ENCODE measurements at places on chromosomes 2 and 18.

- DNase-seq, result no peak
Measured at GRCh38 chr2:105301646-105302045, 27.9 kb downstream of the TGFBRAP1 start.

DNA sequence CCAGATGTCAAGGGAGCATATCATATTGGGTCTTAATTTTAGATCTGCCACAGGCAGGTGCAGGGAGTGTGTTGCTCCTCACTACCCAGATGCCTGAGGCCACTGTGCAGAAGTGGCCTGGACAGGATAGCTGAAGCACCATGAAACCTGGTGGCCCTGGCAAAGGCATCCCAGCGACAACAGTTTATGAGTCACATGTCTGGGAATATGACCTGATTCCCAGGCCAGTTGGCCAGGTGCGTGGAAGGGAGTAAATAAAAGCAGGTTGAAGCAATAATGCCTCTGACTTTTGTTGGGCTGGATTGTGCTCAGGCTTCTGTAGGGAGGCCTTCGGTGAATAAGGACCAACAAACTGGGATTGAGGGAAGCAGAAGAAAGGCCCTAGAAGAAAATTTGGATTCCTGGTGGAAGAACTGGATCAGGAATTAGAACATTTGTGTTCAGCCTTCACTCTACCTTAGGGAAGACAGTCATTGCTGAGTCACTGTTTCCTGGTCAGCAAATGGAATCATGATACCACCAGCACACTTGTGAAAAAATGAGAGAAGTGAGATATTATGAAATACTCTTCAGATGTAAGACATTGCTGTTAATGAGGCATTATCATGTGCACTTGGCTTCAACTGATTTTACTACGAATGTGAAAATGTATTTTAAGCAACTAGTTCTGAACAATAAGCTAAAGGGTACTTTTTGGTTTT is 78.4 kb upstream of the ZNF516 start:
- no peak for DNase-seq

DNA sequence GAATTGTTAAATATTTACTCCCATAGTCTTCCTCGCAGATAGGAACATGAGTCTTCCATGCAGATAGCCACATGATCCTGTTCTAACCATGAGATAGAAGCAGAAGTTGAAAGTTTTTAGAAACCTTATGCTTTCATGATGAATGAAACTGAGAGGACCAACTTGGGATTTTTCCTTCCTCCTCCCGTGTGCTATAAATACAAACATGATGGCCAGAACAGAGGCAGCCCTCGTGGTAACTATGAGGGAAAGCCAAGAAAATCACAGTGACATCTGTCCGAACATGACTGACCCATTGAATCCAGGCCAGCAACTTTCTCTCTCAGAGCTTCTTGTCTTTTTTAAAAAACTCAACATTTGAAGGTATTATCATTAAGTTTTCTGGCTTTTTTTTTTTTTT is 78.5 kb downstream of the ACAA2 start:
- DNase-seq, result no peak

GRCh38 chr18:23710946-23711345 is 21.7 kb downstream of the LAMA3 start:
- no peak for DNase-seq

DNA sequence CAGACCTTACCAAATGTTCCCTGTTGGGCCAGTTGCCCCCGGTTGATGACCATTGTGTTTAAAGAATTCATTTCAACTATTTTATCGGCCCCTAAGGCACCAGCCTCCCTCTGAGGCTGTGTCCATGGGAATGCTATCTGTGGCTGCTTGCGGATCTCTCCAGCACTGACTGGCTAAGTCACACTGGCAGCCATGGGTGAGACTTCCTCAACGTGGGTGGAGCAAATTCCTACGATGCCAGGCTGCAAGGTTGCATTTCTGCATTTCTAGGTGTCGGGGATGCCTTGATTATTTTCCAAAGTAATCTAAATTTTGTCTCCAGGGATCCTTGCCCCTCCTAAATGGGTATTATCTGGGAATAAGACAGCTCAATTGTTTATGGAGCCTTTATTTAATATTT is 6.2 kb downstream of the CXCR4 start:
- no peak for DNase-seq

GRCh38 chr2:289362-290089 is 1.6 kb upstream of the ALKAL2 start:
- no peak for DNase-seq

DNA sequence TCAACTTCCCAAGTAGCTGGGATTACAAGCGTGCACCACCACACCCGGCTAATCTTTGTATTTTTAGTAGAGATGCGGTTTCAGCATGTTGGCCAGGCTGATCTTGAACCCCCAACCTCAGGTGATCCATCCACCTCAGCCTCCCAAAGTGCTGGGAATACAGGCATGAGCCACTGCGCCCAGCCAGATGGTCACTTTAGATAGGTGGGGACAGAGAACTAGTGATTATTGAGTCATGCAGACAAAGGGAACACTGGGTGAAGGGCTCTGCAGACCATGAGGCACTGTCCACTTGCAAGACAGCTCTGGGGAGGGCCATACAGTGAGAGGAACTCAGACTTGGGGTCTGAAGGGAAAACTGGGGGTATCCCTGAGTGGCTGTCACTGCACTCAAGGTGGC is 58.4 kb upstream of the POMC start:
- no peak for DNase-seq

DNA sequence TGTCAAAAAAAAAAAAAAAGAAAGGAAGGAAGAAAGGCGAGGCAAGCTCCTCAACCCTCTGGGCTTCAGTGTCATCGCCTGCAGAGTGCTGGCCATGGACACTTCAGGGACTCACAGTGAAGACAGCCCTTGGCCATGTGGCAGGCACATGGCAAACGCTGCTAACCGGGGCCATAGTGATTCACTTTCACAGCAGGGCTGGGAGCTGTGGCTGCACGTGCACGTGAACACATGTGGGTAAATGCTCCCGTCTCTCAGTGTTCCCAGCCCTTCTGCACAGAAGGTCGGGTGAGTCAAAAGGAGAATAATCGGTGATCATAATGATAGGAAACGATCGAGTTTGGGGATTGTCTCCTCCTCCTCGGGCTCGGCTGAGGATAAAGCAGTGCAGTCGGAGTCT is 46.1 kb upstream of the UBE2F start:
- DNase-seq, result no peak

- DNase-seq, result no peak
Measured at GRCh38 chr2:11397513-11397912, 53.1 kb upstream of the ROCK2 start.

GRCh38 chr18:70494524-70494923 is 205.7 kb downstream of the SOCS6 start:
- DNase-seq, result no peak

DNA sequence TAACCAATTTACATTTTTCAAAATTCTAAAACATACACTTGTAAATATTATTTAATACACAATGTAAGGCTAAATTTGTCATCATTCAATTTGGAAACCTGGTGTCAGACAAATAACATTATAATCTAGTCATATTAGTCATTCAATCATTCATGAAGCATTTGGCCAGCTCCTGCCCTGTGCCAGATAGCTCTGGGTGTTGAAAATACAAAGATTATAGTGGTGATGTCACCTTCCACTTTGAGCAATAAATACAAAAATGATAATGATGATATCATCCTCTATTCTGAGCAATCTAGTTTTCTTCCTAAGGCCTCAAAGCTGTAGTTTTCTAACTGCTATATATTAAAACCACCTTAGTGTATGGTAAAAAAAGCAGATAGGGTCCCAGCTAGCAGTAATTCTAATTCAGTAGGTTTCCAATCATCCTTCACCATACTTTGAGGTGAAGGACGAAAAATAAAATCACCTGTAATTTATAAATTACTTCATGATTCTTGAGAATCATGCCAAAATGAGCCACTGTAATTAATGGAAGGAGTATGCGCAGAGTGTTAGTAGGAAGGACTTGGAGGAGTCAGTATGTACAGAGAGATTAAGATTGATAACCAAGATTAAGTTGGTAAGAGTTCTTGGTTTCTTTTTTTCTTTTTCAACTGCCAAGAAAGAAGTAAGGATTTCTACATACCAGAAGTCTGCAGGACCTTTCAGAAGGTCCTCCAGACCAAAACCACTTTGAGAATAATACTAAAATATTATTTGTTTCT is 23.2 kb downstream of the MEMO1 start:
- DNase-seq, result no peak

GRCh38 chr2:170885130-170885791 is 43.8 kb upstream of the GORASP2 start:
- DNase-seq, result no peak

GRCh38 chr18:22063672-22064071 is 105.7 kb upstream of the GATA6 start:
- no peak for DNase-seq

- DNase-seq, result no peak
Measured at GRCh38 chr2:227607941-227608340, 6.7 kb downstream of the SCYGR3 start.

GRCh38 chr2:173404841-173405750 is 50.4 kb downstream of the CDCA7 start:
- DNase-seq, result no peak

DNA sequence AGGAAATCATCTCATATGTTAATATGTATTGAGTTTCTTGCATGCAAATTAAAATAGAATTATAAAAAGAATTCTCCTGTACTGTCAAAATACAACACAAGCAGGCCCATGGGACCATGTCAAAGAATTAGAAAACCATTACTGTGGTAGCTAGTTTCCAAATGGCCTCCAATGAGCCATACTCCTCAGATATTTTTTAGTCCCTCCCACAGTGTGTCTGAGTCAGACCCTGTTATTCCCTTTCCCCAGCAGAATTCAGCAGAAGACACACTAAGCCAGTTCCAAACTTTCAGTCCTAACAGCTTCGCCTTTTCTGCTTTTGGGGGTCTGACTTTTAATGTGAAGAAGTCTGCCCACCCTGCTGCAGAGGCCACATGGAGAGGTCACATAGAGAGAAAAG is 86.7 kb downstream of the FIGN start:
- DNase-seq, result no peak

DNA sequence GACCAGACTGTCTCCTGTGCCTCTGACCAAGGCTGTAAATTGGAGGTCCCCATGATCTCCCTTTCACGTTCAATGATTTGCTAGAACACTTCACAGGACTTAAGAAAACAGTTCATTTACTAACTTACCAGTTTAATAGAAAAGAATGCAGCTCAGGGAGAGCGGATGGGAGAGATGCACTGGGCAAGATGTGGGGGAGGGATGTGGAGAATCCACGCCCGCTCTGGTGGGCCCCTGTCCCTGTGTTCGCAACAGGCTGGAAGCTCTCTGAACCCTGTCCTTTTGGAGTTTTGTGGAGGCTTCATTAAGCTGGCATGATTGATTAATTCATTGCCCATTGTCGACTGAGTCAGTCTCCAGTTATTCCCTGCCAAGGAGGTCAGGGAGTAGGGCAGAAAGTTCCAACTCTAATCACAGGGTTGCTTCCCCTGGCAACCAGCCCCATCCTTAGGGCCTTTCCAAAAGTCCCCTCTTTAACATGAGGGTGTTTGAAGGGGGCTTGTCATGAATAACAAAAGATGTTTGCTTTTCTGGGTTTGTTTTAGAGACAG is 257.1 kb downstream of the ACKR3 start:
- no peak for DNase-seq

GRCh38 chr2:19490846-19491435 is 132.5 kb upstream of the OSR1 start:
- DNase-seq, result no peak

DNA sequence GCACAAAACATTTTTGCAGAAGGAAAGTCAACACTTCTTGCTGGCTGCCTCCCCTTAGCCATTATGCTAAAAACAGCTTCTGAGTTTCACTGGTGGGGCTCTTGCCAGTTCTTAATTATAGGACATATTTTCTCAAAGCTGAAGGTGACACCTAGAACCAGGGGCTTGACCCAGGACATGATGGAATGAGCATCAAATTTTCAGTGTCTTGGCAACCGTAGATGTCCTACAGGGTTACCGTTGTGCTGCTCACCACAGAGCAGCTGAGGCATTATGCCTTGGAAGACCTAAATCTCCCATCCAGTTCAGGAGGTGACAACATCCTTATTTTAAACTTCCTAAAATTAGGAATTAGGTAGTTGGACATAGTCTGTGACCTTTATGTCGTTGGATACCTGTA is 46.7 kb downstream of the TMEM185B start:
- no peak for DNase-seq

DNA sequence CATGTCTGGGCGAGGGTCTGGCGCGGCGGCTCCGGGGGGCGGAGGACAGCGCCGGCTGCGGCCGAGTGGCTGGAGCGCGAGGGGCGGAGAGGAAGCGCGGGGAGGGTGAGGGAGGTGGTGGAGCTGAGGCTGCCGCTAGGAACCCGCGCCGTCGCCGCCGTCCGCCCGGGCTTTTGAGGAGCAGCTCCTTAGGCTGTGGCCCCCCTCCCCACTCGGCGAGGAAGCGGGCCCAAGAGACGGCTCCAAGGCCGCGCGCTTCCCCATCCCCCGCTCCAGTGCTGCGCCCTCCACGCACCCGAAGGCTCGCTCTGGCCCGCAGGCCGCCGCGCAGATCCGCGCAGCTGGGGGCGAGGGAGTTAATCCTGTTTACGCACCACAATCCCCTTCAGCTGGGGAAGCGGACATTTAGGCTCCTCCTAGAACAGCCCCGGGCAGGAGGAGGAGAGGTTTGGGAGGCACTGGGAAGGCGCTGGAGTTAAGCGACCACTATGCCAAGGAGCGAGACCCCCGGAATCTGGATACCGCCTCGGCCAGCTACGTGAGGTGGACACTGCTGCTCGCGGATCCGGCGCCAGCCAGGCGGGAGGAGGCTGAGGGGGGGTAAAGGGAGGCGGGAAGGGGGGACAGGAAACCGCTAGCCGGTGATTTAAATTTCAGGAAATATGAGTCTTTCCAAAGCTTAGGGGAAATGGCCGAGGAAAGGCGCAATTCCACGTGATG is at the start of gene CNRIP1:
Gene CNRIP1, minus strand, starts transcription at position 552 of the 720 bp plus-strand sequence. Its CDS starts 549 bp downstream, at position 3.
- no peak for DNase-seq

GRCh38 chr2:12303181-12304030 is 413.3 kb upstream of the TRIB2 start:
- no peak for DNase-seq

GRCh38 chr18:13463526-13464210 is 245.1 kb downstream of the LDLRAD4 start:
- DNase-seq, result no peak

DNA sequence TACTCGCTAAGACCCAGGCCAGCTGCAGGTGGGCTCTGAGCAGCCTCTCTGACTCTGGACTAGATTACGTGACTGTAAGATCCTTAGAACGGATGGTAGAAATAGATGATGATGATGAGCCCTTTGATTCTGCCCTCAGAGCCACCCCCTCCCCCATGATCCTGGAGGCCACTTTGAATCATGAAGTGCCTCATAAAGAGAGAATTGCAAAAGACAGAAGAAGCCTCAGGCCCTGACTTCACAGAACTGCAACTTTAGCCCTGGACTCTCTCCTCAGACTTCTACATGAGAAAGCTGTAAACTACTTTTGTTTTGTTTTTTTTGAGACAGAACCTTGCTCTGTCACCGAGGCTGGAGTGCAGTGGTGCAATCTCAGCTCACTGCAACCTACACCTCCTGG is 15.4 kb upstream of the TET3 start:
- DNase-seq, result no peak

GRCh38 chr18:70663141-70663540 is 374.3 kb downstream of the SOCS6 start:
- DNase-seq, result no peak

DNA sequence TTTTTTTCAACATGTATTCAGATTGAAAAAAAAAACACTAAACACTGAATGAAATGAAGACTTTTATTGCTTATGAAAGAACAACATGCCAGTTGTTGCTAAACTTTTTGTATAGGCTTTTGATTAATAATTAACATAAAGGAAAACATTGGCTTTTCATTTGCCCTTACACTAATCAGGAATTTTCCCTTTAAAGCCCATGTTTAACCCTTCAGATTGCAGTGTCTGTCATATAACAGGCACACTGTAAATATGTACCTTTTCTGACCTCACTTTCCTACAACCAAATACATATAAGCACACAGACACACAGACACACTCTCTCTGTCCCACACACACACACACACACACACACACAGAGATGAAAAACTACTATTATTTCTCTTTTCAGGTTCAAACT is 84.4 kb downstream of the MAP2 start:
- no peak for DNase-seq

All from activated T-cell treated with anti-CD3 and anti-CD28 coated beads for 1 hour (primary cell).